Activated CD4-positive, CD25-positive, alpha-beta regulatory T cell treated with anti-CD3 and anti-CD28 coated beads, Interleukin-2, amount 50 U/mL, for 24 hours (primary cell): ENCODE measurements at places on chromosomes 13 and 19.

- ATAC-seq, result no peak
Measured at GRCh38 chr13:38814331-38814730, 127.5 kb downstream of the FREM2 start.

GRCh38 chr13:96274046-96274445 is 184.1 kb downstream of the HS6ST3 start:
- no peak for ATAC-seq

- ATAC-seq, result no peak
Measured at GRCh38 chr13:37143911-37144310, 38.4 kb upstream of the CSNK1A1L start.

DNA sequence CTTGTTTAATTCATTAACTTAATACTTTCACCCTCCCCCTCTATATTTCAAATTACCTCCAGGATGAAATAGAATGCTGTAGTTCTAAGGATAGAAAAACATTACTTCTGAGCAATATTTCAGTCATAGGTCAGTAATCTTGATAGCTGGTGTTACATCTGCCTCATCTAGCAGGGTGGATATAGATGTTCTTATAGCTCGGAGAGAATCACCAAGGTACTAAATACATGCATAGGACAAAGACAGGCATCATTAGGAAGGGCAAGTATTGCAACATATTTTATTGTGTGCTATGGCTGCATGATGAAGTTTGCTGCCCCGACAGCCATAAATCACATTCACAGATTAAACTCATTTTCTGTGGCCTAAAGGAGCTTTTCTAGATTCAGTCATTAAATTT is 601.0 kb downstream of the FGF9 start:
- no peak for ATAC-seq

DNA sequence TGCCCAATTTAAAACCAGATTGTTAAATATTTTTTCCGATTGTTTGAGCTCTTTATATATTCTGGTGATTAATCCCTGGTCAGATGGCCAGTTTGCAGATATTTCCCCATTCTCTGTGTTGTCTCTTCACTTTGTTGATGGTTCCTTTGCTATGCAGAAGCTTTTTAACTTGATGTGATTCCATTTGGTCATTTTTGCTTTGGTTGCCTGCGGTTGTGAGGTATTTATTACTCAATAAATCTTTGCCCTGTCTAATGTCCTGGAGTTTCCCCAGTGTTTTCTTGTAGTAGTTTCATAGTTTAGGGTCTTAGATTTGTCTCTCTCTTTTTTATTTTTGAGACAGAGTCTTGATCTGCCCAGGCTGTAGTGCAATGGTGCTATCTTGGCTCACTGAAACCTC is 23.8 kb upstream of the LMO7 start:
- ATAC-seq, result no peak
